Mesothelial cell of epicardium (in vitro differentiated cells): ENCODE measurements at places on chromosomes 11 and 22. TPM values are rescaled to one million over a fixed set of nuclear protein-coding genes. Genes with fewer than 3 reads are reported as not detected.

Gene RIMBP3C
- total RNA-seq, result 0.31 to 0.71 TPM (median 0.38 TPM) in 3 replicates

Gene PHOX2A
- total RNA-seq, result not detected in 3 replicates

Gene KCNC1
- total RNA-seq, result 0.18 to 0.20 TPM (median 0.20 TPM) in 3 replicates

Gene GRAMD1B
- total RNA-seq, result 8.4 to 9.0 TPM (median 9.0 TPM) in 3 replicates

Gene GSTT2
- 0.29 TPM in 1 of 3 replicates, not detected in the others for total RNA-seq

Gene GLYATL1
- 0.25 to 0.89 TPM (median 0.33 TPM) in 3 replicates for total RNA-seq

Gene NPAS4
- total RNA-seq, result 1.00 to 1.2 TPM (median 1.1 TPM) in 3 replicates

Gene SLC1A2
- total RNA-seq, result 1.9 TPM in 3 replicates

Gene TMEM191B
- total RNA-seq, result 1.5 to 2.1 TPM (median 1.8 TPM) in 3 replicates

Gene P4HA3
- 1.4 to 1.7 TPM (median 1.6 TPM) in 3 replicates for total RNA-seq

Gene RAG2
- total RNA-seq, result not detected in 3 replicates

Gene CATSPERZ
- 0.47 TPM in 1 of 3 replicates, not detected in the others for total RNA-seq

Gene SCT
- total RNA-seq, result 1.2 to 1.7 TPM (median 1.3 TPM) in 3 replicates

Gene KIRREL3
- total RNA-seq, result 0.31 to 1.8 TPM (median 0.95 TPM) in 3 replicates

Gene SLCO2B1
- total RNA-seq, result 0.44 to 0.45 TPM in 2 of 3 replicates, not detected in the other

Gene OR8A1
- not detected in 3 replicates for total RNA-seq

Gene OR5AL1
- total RNA-seq, result not detected in 3 replicates

Gene IGSF9B
- total RNA-seq, result 4.8 to 7.0 TPM (median 5.8 TPM) in 3 replicates

Gene NAALAD2
- 33.6 to 39.7 TPM (median 39.5 TPM) in 3 replicates for total RNA-seq

Gene MS4A6A
- total RNA-seq, result not detected in 3 replicates

Gene ANGPTL5
- total RNA-seq, result not detected in 3 replicates

Gene EXPH5
- 27.2 to 30.5 TPM (median 28.2 TPM) in 3 replicates for total RNA-seq

Gene MIOX
- 0.34 to 0.66 TPM in 2 of 3 replicates, not detected in the other for total RNA-seq

Gene DNAJB7
- total RNA-seq, result not detected in 3 replicates

Gene MS4A6E
- not detected in 3 replicates for total RNA-seq

Gene PRG3
- total RNA-seq, result not detected in 3 replicates

Gene HTR3A
- total RNA-seq, result not detected in 3 replicates

Gene KDM4E
- total RNA-seq, result not detected in 3 replicates

Gene PANX2
- 6.0 to 7.0 TPM (median 6.4 TPM) in 3 replicates for total RNA-seq

Gene MGAT3
- total RNA-seq, result 43.6 to 45.3 TPM (median 45.0 TPM) in 3 replicates

Gene SHISAL1
- total RNA-seq, result 0.58 to 0.72 TPM (median 0.62 TPM) in 3 replicates

Gene YIF1A
- 66.8 to 74.0 TPM (median 71.2 TPM) in 3 replicates for total RNA-seq

Gene UPK3A
- 0.59 to 0.87 TPM (median 0.84 TPM) in 3 replicates for total RNA-seq

Gene POU2AF3
- total RNA-seq, result 3.0 to 4.1 TPM (median 3.4 TPM) in 3 replicates

Gene LRRC32
- total RNA-seq, result 37.9 to 44.4 TPM (median 43.2 TPM) in 3 replicates

Gene C11orf42
- total RNA-seq, result not detected in 3 replicates

Gene RANBP1
- 154 to 155 TPM (median 154 TPM) in 3 replicates for total RNA-seq

Gene PDHX
- total RNA-seq, result 43.0 to 47.1 TPM (median 43.6 TPM) in 3 replicates

Gene OR5T2
- total RNA-seq, result not detected in 3 replicates

Gene AIFM3
- 2.4 to 3.2 TPM (median 2.5 TPM) in 3 replicates for total RNA-seq

Gene GGA1
- 96.6 to 107 TPM (median 96.6 TPM) in 3 replicates for total RNA-seq

Gene SLC25A45
- total RNA-seq, result 3.9 to 4.7 TPM (median 4.7 TPM) in 3 replicates

Gene TRMT2A
- 68.7 to 78.1 TPM (median 76.0 TPM) in 3 replicates for total RNA-seq

Gene USP35
- 12.3 to 13.4 TPM (median 13.2 TPM) in 3 replicates for total RNA-seq

Gene KRTAP5-11
- total RNA-seq, result 0.44 TPM in 1 of 3 replicates, not detected in the others

Gene SPDYC
- not detected in 3 replicates for total RNA-seq

Gene LDHAL6A
- not detected in 3 replicates for total RNA-seq

Gene JAML
- not detected in 3 replicates for total RNA-seq

Gene CDC42EP1
- 38.5 to 39.1 TPM (median 38.8 TPM) in 3 replicates for total RNA-seq

Gene DCUN1D5
- 32.3 to 33.7 TPM (median 33.2 TPM) in 3 replicates for total RNA-seq

Gene IGF2
- total RNA-seq, result 3,009 to 3,275 TPM (median 3,171 TPM) in 3 replicates

Gene TMEM9B
- 19.4 to 21.9 TPM (median 20.5 TPM) in 3 replicates for total RNA-seq

Gene CRYBA4
- total RNA-seq, result not detected in 3 replicates

Gene TOP3B
- total RNA-seq, result 59.8 to 63.3 TPM (median 60.8 TPM) in 3 replicates

Gene YPEL1
- total RNA-seq, result 17.2 to 18.4 TPM (median 17.8 TPM) in 3 replicates

Gene TRIM29
- 7.0 to 9.7 TPM (median 7.9 TPM) in 3 replicates for total RNA-seq

Gene NCAPH2
- 57.9 to 63.1 TPM (median 60.3 TPM) in 3 replicates for total RNA-seq

Gene LYVE1
- 0.13 to 0.25 TPM (median 0.18 TPM) in 3 replicates for total RNA-seq

Gene NXPE1
- total RNA-seq, result not detected in 3 replicates
